ENCODE measurements at places on chromosomes 1 and 21.
A peak's percentile ranks its signal among the peaks of the same experiment; 100 is the strongest.

- DNase-seq = no peak
Observed at GRCh38 chr1:29441916-29442668, 205.8 kb downstream of the PTPRU start.

GRCh38 chr1:94425821-94426484 is 7.8 kb downstream of the ABCD3 start:
- no peak for DNase-seq

DNA sequence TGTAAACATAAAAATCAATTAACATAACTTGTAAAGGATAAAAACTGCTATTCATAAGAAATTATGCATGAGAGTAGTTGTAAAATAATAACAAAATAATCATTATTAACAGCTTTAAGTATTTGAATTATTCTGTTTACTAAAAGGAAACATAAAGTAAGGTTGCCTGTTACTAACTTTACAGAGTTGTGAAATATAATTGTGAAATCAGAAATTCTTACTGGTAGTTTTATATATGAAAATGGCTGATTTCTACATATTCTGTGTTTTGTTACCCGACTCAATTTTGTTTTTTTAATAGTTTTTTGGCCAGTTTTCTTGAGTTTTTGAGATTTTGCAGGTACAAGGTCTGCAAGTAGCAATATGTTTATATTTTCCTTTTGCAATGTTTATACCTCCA is 27.8 kb downstream of the FNBP1L start:
- DNase-seq = no peak

GRCh38 chr1:70536708-70537366 is 125.8 kb downstream of the CTH start:
- no peak for DNase-seq

GRCh38 chr1:59194621-59195020 is 102.3 kb upstream of the FGGY start:
- no peak for DNase-seq

DNA sequence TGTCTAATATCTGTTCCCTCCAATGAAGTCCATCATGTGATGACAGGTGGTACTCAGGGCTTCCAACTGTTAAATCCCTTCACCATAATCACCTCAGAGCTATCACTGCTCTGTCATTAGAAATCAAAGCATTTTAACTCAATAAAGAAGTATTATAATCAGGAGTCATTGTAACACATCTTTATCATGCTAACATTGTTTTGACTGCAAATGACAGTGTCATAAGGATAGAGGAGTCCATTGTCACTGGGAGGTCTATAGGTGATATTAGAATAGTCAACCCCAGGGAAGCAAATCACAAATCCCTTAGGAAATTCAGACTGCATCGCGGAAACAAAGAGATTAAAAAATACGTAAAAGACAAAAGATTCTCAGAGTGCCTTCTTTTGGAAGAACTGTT is 30.8 kb downstream of the LRRC53 start:
- DNase-seq = no peak

GRCh38 chr21:45308194-45309068 is 20.7 kb upstream of the POFUT2 start:
- no peak for DNase-seq

- no peak for DNase-seq
Observed at GRCh38 chr1:115910231-115910630, 66.1 kb upstream of the SLC22A15 start.

DNA sequence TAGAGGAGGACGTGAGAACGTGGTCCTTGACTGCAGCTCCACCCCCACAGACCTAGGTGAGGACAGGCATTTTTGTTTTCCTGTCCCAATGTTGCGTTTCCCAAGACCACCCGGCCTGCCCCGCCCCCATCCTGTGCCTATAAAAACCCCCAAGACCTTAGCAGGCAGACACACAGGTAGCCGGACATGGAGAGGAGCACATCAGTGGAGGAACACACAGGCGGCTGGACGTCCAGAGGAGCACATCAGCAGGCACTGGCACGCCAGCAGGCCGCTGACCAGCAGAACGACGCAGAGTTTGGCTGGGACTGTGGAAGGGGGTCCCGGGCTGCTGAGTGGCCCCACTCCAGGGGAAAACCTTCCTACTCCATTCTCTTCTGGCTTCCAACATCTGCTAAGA is 12.7 kb upstream of the HMGCL start:
- no peak for DNase-seq

DNA sequence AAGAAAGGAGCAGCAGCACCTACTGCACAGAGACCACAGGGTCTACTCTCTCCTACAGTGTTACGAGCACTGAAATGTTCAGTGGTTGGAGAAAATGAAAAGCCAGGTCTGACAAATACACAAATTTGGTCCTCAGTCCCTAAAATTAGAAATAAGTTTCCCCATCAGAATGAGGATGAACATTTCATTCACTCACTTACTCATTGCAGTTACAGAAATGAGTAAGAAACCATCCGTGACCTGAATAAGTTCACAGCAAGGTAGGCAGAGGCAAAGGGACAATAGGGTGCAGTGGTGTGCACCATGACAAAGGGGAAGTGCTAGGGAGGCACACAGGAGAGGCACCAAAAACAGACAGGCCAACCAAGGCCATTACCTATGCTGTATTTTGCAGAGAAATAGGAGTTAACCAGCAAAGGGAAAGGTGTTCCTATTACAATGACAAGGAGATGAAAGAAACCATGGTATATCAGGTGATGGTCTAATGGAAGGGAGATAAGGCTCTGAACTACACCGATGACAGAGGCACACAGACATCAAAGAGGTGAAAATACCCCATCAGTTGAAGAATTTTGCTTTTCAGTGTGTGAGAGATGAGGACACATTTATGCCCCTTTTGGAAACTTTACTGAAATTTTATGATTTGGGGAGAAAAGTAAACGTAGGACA is 29.4 kb downstream of the VAV3 start:
- DNase-seq = no peak

GRCh38 chr1:212044851-212045250 is 9.3 kb downstream of the DTL start:
- DNase-seq = no peak

DNA sequence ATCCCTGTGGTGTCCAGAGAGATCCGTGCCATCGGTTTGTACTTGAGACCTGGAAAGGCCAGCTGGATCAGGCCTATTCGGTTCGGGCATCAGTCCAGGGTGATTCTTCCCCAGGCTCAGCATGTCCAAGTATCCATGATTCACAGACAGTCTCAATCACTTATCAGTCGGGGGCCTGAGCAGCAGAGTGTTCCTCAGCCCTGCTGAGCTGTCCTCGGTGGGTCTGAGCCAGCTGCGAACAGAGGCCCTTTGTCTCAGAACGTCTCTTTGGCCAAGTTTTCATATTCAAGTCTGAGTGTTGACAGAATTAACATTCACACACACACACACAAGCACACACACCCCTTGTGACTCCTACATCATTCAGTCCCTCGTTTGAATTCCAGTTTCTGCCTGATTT is 33.4 kb upstream of the OSBPL9 start:
- DNase-seq = peak; percentile 74

DNA sequence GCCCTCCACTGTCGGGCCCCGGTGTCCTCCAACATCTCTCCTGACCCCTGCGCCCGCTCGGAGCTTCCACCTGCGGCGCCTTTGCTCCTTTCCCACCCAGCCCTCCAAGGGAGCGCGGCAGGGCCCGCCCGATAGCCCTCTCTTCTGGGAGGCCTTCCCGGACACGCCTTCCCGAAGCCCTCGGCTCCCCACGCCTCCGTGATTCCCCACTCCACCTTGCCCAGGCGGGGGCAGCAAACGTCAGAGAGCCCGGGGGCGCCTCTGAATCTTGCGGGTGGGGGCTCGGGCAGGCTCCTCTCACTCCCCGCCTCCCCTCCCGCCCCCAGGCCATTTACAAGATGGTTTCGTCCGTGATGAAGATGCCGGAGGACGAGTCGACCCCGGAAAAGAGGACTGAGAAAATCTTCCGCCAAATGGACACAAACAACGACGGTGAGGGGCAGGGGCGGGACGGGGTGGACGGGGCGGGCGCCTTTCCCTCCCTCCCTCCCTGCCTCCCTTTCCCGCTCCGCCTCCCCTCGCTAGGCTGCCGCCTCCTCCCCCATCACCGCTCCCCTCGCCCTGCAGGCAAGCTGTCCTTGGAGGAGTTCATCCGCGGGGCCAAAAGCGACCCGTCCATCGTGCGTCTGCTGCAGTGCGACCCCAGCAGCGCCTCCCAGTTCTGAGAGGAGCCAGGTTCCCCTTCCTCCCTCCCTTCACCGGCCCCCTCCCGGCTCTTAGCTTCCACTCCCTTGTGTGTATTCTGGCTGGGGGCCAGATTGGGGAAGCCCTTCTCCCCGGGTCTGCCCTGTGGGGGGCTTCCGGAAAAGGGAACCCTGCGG is 7.1 kb downstream of the HPCA start:
- DNase-seq = peak; percentile 78

- DNase-seq = no peak
Observed at GRCh38 chr1:2314803-2315673, 76.3 kb downstream of the MORN1 start.

GRCh38 chr1:36938819-36939218 is 95.5 kb downstream of the GRIK3 start:
- no peak for DNase-seq

GRCh38 chr1:167429612-167430011 is 88.7 kb downstream of the CD247 start:
- DNase-seq = no peak

DNA sequence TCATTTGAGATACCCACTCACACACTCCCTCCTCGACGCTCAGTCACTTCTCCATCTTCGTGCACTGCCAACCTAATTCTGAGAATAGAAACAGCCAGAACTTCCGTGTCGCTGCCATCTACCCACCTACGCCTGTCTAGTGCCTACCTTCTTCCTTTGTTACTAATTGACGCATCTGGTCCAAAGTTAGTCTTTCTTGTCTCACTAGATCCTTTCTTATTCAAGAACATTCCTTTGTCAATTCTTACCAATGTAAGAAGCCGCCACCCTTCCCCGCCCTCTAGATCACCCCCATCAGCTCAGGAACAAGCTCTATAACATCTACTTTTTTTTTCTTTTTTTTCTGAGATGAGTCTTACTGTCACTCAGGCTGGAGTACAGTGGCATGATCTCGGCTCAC is 3.7 kb downstream of the PADI6 start:
- peak; percentile 87 for DNase-seq

DNA sequence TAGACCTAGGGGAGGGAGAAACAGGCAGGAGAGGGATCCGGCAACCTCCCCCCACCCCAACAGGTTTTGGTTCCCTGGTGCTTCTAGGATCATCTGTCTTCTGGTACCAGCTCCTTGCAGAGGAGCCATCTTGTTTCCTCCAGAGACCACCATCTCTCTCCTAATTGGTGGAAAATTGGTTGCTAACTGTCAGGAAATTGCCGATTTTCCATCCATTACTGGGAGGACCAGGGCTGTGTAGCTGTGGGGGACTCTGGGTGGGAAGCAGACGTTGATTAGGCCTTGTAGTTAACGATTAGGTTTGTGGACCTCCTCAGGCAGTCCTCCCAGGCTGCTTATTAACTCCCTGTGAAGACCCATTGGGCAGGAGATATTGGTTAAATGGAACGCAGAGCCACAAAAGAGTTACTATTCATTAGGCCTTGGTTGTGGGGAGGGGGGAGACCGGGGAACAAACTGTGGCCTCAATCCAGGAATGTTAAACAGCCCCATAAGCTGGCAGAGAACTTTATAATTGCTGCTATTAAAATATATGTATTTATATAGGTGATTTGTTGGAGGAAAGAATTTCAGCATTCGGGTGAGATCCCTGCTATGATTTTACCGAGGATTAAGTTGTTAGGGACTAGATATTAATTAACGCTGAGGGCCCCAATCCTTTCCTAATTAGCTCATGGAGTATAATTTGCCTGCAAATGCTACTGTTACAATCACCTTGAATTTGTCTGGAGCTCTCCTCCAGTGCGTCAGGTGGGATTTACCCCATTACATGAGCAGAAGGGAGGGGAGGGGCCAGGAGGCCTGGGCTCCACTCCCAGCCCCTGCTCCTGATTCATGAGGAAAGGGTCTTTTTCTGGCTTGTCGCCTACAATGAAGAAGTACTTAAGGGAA is 61.2 kb upstream of the TRABD2B start:
- no peak for DNase-seq

GRCh38 chr1:16724718-16725438 is 15.4 kb upstream of the RNU1-4 start:
- no peak for DNase-seq

DNA sequence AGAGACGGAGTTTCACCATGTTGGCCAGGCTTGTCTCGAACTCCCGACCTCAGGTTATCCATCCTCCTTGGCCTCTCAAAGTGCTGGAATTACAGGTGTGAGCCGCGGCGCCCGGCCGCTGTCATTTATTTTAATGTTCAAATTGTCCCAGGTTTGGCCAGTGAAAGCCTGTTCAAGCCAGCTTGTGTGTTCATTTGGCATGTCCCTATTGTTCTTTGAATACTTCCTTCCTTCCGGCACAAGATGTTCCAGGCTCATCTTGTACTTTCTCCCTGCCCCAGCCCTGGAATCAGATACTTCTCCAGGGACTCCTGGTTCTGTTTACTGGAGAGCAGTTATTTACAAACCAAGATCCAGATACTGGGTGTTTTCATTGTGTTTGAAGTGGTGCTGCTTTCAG is 37.0 kb downstream of the ZBTB8B start:
- no peak for DNase-seq

GRCh38 chr1:72060466-72061245 is 221.7 kb downstream of the NEGR1 start:
- DNase-seq = no peak

- DNase-seq = no peak
Observed at GRCh38 chr1:109718495-109718894, 6.4 kb downstream of the GSTM5 start.

- DNase-seq = no peak
Observed at GRCh38 chr1:154547105-154547732, 11.2 kb downstream of the UBE2Q1 start.
